ENCODE measurements at places on chromosomes 16 and 17.
A peak's percentile ranks its signal among the peaks of the same experiment; 100 is the strongest.

GRCh38 chr17:76820039-76820438 is 48.2 kb upstream of the MGAT5B start:
- peak; percentile 66 for DNase-seq

GRCh38 chr16:56871172-56871593 is 6.2 kb downstream of the SLC12A3 start:
- DNase-seq = no peak

- no peak for DNase-seq
These were observed 7.0 kb upstream of the MAF start for GRCh38 chr16:79607587-79607986.

GRCh38 chr16:9042533-9042932 is 48.9 kb upstream of the HAPSTR1 start:
- DNase-seq = no peak

DNA sequence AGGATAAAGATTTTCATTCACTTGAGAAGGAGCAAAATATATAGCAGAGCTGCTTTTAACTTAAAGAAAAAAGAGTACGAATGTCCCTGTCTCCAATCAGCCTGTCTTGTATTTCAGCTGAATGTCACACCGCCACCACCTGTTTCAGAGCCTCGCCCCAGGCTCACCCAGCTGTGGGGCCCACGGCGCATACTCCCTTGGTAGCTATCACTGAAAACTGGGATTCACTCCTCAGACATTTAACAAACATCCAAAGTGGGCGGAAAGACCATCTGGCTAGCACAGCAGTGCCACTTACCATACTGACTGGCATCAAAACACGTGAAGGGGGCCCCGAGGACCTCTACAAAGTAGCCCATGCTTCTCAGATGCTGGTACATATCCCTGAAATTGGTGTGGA is 25.4 kb upstream of the SLC38A8 start:
- DNase-seq = no peak

DNA sequence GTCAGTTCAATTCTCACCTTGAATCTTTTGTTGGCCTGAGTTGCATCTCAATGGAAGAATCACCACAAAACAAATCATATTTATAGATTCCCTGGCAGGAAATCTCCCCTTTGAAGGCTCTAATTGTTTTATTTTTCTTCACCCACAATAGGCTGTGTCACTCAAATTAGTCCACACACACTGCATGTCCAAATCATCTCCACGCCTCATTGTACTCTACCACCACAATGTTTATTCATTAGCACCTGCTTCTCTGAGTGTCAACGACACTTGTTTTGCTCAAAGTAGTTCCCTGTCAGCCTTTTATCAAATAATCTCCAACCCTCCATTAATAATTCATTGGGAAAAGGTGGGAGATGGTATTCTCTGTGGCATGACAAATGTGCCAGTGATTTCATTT is 164.3 kb downstream of the ABCC12 start:
- DNase-seq = no peak

DNA sequence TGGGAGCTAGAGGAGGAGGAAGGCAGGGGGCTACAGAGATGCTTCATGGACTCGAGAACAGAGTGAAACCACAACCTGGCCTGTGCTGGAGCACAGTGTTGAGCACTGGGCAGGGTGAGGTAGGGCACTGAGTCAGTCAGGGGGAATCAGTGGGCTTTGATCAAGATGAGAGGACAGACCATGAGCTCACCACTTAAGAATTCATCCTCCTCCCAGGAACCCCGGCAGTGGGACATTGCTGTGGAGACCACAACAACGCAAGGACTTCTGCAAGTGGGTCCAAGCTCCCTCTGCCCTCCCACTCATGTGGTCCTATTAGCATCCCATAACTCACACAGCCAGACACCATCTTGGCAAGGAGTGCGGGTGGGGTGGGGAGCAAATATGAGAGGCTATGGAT is 1.7 kb upstream of the CES5A start:
- DNase-seq = no peak

- DNase-seq = no peak
These were observed 74.0 kb upstream of the GNG13 start for GRCh38 chr16:874366-875181.

GRCh38 chr16:66376577-66377305 is 10.2 kb downstream of the CDH5 start:
- no peak for DNase-seq

DNA sequence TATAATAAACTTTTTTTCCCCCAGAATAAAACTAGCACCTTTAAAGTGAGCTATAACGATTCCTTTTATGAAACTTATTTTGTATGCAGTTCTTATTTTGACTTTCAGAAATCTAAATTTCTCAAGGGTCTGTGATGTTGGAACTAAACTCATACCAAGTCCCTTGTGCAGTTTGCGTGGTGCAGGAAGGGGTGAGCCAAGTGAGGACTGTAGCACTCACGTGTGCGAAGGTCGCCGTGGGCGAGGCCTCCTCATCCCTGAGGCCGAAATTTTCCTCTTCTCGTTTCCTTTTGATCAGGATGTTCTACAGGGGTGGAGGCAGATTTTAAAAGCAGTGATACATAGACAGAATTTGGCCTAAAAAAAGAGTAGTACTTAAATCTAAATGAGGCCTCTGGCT is 73.7 kb downstream of the RPTOR start:
- no peak for DNase-seq

DNA sequence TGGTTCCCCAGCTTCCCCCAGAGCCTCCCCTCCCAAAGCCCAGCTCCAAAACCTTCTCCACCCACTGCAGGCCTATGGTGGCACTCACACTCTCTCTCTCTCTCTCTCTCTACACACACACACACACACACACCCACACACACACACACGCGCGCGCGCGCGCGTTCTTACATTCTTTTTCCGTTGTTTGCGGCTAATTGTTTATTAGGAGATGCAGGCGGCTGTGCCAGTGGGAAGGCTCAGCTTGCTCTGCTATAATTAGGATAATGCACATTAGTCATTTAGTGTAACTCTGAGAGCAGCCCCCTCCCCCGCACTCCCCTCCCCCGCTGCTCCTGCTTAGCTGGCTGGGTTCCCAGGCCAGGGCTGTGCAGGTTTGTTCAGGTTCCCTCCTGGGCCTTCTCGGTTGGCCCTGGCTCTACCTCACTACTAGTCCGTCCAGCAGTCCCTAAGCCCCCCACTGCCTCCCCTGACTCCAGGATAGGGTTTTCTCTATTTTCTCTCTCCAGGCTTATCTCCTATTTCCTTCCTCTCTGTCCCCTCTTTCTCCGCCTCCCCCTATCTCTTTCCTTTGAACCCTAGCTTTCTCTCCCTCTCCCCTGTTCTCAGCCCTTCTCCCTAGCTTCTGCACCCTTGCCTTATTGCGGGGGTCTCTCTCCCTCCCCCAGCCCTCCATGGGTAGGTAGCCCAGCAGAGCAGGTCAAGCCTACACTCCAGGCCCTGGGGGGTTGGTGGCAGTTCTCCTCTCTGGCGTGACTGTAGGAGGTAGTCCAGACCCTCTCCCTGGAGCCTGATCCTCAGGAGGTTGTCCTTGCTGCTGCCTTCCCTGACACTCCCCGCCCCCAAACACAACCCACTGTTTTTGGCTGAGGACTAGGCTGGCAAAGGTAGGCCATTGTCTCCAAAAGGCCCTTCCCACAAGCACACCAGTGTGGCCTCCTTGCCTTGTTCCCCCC is 34.0 kb downstream of the TMEM132E start:
- peak; percentile 42 for DNase-seq

DNA sequence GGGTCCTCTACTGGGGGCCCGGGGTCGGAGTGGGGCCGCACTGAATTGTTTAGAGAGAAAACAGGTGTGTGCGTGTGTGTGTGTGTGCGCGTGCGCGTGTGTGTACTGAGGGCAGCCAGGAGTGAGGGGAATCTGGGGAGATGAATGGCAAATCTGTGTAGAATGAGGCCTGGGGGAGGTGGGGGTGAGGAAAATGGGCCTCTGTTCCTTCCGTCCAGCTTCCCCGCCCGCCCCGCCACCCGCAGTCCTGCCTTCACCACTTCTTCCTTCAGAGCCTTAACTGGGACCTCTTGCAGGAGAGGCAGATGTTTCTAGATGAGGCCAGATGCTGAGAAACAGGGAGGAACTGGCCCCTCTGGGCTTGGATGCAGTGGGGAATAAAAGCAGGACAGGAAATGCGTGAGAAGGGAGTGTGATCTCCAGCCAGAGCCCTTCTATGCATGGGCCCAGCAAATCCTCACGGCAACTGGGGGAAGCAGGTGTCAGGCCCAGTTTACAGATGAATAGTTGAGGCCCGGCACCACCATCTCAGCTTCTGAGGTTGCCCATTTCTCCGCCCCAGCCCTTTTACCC is 29.7 kb upstream of the NGFR start:
- DNase-seq = no peak

- DNase-seq = no peak
These were observed 6.6 kb downstream of the PNMT start for GRCh38 chr17:39674702-39675389.

DNA sequence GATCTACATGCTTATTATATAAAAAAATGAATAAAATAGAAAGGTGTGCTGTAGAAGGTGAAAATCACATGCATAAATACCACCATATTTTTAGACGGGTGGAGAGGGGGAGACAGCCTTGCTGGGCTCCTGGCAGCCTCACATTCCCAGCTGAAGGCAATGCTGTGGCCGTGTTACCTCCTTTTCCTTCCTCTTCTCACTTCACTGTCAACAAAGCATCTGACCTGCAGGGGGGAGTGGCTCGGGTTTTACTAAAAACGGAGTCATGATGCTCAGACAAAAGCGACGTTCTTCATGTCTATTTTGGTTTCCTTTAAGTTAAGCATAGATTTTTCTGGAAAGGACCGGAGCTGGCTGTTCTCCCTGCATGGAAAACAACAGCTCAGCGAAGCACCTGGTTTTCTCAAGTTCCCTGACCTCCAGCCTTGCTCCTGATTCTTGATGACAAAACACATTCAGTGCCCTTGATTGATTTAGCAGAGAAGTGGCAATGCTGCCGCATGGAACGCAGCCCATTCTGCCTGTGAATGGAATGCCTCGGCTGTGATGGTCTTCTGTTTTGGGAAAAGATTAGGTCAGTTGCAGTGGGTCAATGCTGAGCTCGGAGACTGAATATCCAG is 5.5 kb upstream of the RPTOR start:
- DNase-seq = no peak

DNA sequence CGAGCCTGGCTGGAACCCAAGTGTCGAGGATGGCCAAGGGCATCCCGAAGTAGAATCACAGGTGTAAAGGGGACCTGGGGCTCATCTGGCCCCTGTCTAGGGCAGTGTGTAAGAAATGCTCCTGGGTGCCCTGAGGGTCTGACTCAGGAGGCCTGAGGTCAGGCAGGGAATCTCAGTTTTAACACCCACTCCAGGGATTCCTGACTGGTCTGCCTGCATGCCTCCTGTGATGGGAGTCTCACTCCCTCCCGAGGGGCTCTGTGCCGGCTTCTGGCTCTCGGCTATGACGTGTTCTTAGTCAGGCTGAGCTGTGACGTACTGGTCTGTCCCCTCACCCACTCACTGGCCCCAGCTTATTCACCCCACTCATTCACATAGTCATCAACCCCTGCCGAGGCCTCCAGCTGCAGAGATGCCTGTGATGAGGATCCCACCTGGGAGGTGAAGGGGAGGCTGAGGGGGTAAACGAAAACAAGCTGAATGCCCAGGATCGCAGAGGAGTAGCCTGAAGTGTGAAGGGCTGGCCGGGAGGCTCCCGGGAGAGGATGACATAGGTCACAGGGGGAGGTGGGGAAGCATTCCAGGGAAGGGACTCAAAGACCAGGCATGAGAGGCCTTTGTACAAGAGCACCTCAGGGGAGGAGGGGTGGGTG is 23.8 kb downstream of the FAM83G start:
- DNase-seq = no peak

GRCh38 chr17:81509207-81509971 is 3.2 kb downstream of the ACTG1 start:
- DNase-seq = peak; percentile 51

DNA sequence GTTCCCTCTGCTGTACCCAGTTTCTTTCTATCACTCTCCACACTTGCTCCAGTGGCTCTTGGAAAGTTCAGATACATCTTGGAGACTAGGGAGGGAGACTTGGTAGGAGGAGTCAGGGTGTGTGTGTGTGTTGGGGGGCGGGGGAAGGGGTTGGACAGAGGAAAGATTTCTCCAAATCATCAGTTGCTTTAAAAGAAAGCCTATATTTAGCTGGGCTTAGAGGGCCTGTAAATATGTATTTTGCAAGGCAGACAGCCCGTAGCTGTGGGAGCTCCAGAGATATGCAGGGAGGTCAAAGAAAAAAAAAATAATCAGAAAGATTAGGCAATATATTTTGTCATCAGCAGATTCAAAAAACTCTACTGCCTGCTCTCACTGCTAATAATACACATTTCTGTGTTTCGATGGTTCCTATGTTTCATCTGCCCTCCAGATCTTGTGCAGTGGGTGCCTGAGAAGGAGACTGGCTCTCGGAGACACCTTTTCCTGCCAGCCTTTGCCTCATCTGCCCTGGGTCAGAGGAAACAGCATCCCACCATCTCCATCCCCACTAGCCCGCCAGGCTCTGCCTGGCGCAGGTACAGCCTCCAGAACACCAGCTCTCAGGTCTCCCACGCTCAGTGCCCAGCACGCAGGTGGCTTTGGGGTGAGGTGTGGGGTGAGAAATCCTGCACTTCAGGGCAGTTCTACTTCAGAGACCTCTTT is 4.8 kb upstream of the PPP1R9B start:
- no peak for DNase-seq

DNA sequence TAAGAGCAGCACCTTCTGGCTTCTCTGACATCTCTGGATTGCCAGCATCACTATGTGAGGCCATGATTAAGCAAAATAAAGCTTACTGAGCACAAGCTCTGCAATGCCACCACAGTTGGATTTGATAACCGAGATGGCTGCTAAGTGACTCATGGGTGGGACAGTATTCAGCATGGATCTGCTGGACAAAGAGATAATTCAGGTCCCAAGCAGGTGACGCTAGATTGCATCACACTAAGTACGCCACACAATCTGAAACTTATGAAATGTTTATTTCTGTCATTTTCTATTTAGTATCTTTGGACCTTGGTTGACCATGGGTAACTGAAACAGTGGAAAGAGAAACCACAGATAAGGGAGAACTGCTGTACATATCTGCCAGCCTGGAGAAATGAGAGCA is 27.4 kb downstream of the CDRT15 start:
- DNase-seq = no peak

DNA sequence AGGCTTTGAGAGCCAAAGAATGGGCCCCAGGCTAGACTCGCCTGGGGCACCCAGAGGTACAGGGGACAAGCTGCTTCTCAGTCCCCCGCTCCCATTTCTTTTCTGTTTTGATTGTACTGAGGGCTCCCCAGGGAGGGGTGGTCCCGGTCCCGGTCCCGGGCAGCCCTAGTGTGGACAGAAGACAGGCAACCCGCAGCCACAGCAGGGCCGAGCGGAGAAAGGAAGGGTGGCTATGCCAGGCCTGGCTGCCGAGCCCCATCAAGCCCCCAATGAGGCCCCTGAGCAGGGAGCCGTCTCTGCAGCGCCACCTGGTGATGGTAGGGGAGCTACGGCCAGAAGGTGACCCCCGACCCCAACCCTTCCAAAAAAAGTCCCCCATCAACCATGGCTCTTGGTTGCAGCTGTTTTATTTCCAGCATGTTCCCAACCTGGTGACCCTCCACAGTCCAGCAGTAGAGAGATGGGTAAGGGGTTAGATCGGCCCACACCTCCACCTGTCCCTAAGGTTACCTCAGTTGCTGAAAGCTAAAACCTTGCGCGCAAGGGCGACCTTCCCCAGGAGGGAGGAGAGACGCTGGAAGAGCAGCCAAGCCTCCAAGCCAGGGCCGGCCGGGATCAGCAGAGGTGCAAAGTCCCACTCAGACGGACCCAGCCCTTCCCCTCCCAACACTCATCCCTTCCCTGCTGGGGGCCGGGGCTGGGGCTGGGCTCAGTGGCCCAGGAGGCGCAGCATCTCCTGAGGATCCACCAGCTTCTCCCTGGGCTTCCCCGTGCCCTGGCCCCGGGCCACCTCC is 2.6 kb upstream of the GRIN2C start:
- peak; percentile 85 for DNase-seq

GRCh38 chr16:23428351-23428750 is 24.6 kb downstream of the COG7 start:
- DNase-seq = no peak
